Sciatic nerve (tissue), 2 donors: ENCODE measurements at places on chromosomes 6 and 20. TPM values are rescaled to one million over a fixed set of nuclear protein-coding genes. Genes with fewer than 3 reads are reported as not detected.

- no peak for DNase-seq
Observed at GRCh38 chr6:49541936-49542335, 8.5 kb upstream of the C6orf141 start.

Gene PRICKLE4
- total RNA-seq: 9.0 TPM

Gene COL21A1
- 31.4 TPM for total RNA-seq

DNA sequence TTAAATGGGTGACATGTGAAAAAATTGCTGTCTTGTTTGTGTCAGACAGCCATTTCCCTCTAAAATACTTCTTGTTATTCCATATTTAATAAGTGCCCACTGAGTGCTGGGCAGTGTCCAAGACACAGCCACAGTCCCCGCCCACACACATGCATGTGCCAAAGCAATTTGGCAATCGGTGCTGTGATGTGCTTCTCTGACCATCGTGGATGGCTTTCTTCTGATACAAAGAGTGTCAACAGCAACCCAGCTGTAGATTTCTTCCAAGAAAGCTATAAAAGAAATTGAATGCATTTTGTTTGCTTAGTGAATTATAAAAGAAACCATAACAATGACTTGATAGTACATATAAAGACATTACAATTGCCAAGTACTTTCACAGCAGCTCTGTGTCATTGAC is 140.5 kb upstream of the ATXN1 start:
- DNase-seq: peak; percentile 74

- DNase-seq: no peak
Observed at GRCh38 chr6:73728548-73729205, 32.7 kb downstream of the CD109 start.

- DNase-seq: no peak
Observed at GRCh38 chr6:97097068-97098047, 172.8 kb downstream of the KLHL32 start.

Gene SEC23B
- total RNA-seq: 35.4 TPM

DNA sequence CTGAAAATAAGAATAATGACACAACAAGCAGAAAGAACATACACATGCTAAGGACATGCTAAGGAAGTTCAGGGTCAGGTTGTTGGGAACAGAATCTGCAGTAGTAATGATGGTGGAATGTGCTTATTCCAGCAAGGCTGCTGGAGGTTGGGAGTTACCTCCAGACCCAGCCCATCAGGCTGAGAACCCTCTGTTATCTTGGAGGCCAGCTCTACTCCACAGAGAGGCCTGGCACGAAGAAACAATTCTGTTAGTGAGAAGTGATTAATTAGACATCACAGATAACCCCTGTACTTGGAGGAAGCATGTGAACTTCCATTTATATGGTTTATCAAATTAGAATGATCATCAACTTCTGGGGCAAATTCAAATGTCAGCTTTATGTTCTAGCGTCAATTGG is 22.1 kb upstream of the ARHGAP18 start:
- no peak for DNase-seq

- no peak for DNase-seq
Observed at GRCh38 chr20:52529826-52530225, 338.2 kb upstream of the ZFP64 start.

Gene TFAP2D
- not detected for total RNA-seq

DNA sequence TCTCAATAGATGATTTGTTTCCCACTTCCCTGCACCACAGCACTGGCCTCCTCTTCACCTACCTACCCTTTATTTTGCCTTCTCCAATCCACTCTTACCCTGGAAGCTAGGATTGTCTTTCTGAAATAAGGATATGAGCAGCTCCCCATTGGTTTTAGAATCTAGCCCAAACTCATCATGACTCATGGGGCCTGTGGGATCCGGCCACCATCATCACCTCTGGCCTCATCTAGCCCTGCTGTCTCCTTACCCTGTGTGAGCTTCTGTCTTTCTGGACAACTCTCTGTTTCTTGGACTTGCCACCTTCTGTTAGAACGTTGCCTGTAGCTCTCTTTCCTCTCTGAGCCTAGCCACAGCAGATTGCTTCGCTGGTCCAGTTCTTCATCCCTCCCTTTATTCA is 277.1 kb downstream of the PAX1 start:
- DNase-seq: no peak

DNA sequence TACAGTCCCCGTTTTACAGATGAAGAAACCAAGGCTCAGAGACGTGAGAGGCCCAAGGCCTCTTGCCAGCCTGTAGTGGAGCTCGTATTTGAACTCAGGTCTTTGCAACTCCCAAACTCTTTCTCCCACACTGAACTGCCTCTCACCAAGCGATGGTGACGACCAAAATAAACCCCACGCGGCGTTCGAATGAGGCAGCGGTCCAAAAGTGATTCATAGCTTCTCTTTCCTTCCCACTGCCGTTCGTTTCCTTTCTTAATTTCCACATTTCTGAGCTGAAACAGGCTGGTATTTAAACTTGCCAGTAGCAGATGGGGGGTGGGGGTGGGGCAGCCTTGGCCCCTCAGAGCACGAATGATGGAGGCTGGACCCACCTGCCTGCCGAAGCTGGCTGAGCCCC is 252.9 kb upstream of the KCNG1 start:
- DNase-seq: no peak

DNA sequence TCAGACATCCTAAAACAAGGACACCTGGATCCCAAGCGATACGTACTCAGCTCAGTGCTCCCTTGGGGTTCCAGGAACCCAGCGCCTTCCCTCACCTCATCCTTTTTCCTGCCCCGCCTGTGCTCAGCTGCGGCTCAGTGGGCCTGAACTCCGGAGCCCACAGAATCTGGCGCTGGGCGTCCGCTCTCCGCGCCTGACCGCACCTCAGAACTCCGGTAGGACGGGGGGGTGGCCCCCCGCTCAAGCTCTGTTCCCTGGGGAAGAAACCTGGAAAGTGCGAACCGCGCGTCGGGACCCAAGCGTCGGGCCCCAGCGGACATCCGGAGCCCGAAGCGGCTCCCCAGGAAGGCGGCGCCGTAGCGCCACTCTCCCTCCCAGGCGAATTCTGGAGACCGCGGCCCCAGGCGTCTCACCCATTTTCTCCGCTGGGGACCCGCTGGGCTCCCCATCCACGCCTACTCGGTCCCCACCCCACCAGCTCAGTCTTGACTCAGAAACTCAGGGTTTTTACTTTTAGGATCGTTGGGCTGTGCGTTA is 336 bp upstream of the LY6G5C start:
- no peak for DNase-seq

DNA sequence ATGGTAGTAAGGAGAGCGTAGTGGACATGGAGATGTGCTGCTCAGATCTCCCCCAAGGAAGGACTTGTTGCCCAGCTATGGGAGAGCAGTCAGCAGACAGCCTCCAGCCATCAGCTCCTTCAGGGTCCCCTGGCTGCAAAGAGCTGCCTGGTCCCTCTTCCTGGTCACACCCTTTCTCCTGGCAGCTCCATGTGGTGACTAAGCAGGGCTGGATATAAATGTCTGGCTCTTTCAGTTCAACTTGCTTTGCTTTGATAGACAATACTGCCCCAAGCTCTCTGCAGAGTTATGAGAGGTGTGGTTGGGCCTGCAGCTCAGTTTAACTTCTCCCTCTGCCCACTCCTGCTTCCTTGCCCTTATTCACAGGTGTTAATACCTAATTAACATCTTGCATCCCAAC is 64.1 kb upstream of the DDR1 start:
- no peak for DNase-seq

DNA sequence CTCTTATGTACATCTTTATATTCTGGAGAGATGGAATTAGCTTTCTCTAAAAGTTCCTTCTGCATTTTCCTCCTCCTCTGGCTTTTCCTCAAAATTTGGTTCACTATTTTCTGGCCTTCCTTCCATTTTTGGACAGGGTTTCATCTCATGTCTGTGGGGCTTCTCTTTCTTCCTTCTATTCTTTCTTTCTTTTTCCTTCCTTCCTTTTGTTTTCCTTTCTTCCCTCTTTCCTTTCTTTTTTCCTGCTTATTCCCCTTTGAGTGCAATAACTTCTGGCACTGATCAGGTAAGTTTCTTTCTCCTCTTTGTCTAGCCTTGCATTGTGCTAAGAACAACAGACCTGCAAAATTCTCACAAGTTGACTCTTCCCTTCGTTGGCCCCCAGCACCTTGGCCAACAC is 5.5 kb upstream of the ATRN start:
- no peak for DNase-seq

Gene OPRM1
- total RNA-seq: not detected

DNA sequence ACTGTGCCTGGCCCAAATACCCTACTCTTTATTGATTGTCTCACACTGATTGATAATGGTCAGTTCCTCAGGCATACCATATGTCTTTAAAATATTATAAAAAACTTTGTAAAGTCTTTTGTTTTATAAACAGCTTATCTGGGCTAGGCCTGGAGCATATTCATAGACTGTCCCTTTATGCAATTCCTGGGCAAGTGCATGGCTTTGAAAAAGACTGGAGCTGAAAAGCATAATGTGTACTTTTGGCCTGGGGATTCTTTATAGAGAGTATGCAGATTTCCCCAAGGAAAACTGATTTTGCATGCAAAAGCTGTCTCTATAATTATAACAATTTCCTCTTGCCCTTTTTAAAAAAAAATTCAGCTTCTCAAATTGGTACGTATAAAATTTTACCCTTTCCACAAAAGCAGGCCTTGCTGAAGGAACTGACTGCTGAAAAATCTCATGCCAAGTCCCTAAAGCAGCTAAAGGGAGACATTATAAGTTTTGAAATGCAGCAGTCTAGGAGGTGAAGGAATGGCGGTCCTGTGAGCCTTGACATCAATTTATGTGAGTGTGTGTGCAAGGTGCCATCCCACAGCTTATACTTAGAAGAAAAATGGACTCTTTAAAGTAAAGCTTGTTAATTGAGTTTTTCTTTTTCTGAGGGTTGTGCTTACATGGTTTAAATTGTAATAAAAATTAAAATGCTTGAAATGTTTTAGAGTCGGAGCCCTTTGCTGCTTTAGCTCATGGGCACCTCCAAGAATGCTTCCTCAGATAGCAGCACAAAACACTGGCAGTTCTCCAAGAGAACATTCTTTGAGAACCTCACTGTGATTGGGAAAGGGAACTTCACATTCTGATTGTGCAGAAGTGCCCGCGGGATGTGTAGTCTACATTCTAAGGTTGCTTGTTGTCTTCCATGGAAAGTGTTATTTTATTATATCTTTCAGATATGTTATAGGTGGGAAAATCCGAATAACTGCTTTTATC is 43.9 kb downstream of the PLCB4 start:
- DNase-seq: no peak

- no peak for DNase-seq
Observed at GRCh38 chr20:31974951-31975487, 7.1 kb downstream of the XKR7 start.

Gene TTK
- total RNA-seq: 0.80 TPM

Gene TMC2
- total RNA-seq: 0.22 TPM

Gene PXMP4
- total RNA-seq: 9.3 TPM

Gene PPP1R3G
- 1.7 TPM for total RNA-seq

- DNase-seq: no peak
Observed at GRCh38 chr6:158026901-158027589, 45.4 kb downstream of the SYNJ2 start.

DNA sequence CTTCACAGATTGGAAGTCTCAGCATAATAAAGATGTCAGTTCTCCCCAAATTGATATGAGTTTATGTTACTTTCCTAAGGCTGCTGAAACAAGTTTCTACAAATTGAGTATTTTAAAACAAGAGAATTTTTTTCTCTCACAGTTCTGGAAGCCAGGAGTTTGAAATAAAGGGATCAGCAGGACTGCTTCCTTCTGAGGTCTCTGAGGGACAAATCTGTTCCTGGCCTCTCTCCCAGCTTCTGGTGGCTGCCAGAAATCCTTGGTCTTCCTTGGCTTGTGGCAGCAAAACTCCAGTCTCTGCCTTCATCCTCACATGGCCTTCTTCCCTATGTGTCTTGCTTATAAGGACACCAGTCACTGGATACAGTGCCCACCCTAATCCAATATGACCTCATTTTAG is 136.1 kb downstream of the TFAP2A start:
- no peak for DNase-seq

Gene PTCRA
- total RNA-seq: 0.40 TPM

GRCh38 chr6:143680141-143680540 is 2.4 kb downstream of the PHACTR2 start:
- DNase-seq: no peak

- DNase-seq: no peak
Observed at GRCh38 chr20:35421322-35421721, 9.5 kb upstream of the UQCC1 start.

Gene EYS
- 0.31 TPM for total RNA-seq

GRCh38 chr6:6925391-6926164 is 182.2 kb upstream of the RREB1 start:
- no peak for DNase-seq

Gene PSORS1C1
- 0.62 TPM for total RNA-seq

GRCh38 chr6:131183427-131184095 is 48.3 kb downstream of the AKAP7 start:
- DNase-seq: no peak

GRCh38 chr20:6008254-6008653 is 45.6 kb downstream of the LRRN4 start:
- DNase-seq: no peak

GRCh38 chr6:34664256-34664971 is 32.2 kb downstream of the ILRUN start:
- no peak for DNase-seq

- DNase-seq: peak; percentile 66
Observed at GRCh38 chr6:133837801-133838349, 51.0 kb upstream of the TCF21 start.

Gene LY6G6D
- not detected for total RNA-seq

DNA sequence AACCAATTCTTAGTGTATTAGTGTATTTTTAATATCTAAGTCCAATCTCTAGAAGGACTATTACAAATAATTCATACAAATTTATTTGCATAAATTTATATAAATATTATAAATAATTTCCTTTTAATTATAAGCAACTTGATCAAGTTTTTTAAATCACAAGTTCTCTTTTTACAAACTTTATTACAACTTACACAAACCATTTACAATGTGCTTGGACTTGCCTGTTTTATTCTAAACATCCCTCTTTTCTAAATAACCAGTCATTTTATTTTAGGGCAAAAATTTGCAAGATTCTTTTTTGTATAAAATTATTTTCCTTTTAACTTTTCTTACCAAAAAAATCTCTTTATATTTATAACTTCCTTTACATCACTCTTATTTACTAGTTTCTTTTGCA is 83.5 kb upstream of the SYNCRIP start:
- DNase-seq: no peak

Gene THBD
- 25.3 TPM for total RNA-seq

DNA sequence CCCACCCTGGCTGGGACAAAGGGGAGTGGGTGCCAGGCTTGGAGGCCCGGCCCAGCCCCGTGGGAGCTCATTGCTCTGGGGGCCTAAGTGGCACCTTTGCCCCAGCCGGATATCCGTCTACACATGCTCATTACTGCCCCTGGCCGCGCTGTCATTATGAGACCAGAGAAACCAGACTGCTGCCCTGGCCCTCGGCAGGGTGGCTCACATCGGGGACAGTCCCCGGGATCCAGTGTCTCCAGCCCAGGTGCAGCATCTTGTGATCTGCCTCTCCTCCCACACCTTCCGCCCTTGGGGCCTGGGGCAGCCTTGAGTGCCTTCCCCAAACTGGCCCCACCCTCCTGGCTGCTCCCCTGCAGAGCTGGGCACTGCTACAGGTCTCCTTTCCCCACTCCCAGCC is 4.9 kb downstream of the SRMS start:
- DNase-seq: no peak

GRCh38 chr6:74598462-74599393 is 607.1 kb downstream of the COL12A1 start:
- DNase-seq: no peak
